NT2/D1 (cell line): ENCODE measurements at places on chromosomes 6 and 20.

DNA sequence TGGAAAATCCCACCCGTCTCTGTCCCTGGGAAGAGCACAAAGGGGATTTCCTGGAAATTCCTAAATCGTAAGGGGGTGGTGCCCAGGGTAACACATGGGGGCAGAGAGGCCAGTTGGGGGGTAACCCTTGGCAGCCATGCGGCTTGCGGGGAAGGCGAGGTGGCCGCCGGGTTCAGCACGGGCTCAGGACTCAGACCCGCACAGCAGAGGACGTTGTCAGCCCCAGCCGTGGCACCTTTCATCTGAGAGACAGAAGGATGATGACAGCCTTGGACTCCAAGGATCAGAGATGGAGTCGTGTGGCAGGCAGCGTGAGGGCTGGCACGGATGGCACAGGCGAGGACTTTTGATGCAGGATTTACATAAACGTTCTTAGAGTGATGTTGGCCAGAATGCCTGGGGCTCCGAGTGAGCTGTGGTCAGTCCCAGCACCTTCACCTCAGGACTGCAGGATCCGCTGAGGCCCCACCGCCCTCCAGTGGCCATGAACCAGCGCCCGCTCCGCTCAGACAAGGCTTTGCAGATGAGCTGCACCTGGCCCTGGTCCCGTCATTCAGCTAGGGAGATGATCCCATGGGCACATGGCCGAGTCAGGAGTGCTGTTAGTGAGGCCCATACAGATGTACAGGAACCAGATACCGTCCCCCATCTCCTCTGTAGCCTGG, 190.3 kb downstream of the TAF4 start:
- peak; percentile 13 for DNase-seq

GRCh38 chr6:43506171-43506570, 4.0 kb downstream of the LRRC73 start:
- DNase-seq, result no peak

DNA sequence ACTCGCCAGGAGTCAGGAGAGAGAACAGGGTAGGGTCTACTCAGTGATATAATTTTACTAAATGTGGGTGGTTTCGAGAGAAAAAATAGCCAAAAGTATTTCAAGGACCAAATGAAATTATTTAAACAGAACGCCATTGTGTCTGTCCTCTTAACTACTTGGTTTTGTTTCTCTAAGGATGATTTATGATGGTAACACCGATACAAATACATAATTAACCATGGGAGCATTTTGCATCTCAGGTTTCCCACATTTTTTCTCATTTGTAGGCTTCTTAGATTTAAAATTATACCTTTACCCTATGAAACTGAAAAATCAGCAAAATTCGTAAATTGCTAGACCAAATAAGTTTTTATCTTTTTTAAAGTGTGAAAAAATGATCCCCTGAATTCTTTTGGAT, 188.2 kb downstream of the ZFP64 start:
- no peak for DNase-seq

DNA sequence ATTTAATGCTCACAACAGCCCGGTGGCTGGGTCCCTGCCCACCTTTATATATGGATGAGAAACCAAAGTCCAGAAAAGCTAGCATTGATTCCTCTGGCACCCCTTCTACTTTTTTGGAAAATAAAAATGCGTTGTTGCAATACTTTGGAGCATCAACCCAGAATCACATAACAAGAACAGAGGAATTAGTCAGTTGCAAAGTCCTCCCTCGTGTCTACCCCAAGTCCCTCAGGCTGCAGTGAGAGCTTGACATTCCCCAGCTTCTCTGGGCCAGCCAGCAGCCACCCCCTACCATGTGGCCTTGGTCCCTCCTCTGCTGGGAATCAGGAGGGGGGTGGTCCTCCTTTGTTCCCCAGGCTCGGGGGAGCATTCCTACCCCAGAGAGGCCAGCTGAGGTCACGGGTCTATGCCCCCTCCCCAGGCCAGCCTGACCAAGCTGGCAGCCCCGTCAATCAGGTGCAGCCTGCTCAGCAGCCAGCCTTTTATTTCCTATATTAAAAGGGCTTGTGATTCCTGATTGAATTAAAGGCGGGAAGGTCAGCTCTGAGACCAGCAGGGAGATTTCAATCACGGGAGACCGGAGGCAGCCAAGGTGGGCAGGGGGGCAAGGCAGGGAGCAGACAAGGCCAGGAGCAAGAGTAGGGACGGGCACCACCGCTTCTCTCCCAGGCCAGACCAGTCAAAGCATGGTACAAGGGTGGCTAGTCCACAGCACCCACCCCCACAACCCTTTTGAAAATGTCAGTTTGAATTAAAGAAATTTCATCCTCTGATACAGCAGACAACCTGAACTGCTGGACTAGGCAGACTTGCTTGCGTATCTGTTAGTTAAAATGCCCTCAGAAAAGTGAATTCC, 158.9 kb downstream of the MRPL14 start:
- DNase-seq, result no peak

GRCh38 chr20:4038676-4039370, 23.5 kb upstream of the RNF24 start:
- DNase-seq, result no peak

- no peak for DNase-seq
Measured at GRCh38 chr6:128208078-128208477, 307.2 kb upstream of the THEMIS start.

DNA sequence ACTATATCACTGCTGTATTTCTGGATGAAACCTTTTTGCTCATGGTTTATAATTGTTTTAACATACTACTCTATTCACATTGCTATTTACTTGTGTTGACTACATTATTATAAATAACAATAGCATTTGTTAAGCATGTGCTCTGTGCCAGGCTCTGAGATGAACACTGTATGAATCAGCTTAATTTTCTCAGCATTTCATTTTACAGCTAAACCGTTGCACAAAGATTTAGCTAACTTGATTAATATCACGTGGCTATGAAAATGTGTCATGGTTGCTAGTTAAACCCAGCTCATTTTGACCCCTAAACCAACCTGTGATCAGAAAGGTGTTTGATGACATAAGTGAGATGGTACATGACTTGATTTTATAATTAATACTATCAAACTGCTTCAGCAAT, 77.5 kb downstream of the NCOA7 start:
- no peak for DNase-seq

GRCh38 chr20:1696521-1697209, 39.1 kb upstream of the SIRPG start:
- DNase-seq, result no peak

GRCh38 chr20:12383821-12384220, 466.1 kb downstream of the BTBD3 start:
- DNase-seq, result no peak

DNA sequence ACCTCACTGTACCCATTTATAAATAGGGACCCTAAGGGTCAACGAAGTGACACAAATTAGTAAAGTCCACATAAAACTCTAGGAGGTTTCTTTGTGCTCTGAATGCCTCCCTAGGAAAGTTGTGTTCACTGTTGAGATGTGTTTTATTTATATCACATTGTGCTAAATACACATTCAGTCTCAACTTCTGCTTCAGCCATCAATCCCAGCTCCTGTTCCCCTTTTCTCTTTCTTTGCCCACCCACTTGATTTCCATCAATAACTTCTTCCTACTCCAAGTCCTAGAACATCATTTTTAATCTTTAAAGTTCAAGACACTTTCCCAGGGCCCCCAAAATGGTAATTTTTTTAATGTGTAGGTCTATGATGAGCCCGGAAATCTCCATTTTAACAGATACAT, 208.3 kb upstream of the RAB32 start:
- no peak for DNase-seq

GRCh38 chr20:40890635-40891034, 138.0 kb upstream of the TOP1 start:
- DNase-seq, result no peak

DNA sequence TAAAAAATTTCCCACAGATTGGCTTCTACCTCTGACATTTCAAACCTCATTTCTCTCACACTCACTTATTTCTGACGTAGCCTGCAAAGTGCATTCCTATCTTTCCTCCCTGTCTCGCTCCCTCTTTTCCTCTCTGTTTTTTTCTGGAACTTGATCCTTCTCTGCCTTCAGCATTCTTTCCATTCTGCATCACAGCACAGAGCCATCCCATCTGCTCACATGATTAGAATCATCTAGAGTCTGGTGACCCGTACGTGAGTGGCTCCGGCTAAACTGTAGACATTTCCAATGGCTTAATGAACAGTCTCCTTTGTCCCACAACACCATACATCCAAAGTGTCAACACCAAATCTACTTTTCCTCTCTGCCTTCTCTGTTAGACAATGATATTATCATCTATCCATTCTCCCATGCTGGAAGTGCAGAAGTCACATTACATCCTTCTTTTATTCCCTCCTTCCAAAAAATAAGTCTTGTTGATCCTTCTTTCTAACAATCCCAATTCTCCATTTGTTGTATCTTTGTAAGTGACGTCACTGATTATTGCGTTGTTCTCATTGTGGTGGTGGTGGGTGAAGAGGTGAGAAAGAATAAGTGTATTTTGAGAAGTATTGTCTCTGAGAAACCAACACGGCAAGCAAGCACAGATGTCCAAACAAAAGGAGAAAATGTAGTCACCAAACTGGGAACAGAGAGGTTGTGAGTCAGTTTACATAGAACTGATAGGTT, 41.6 kb downstream of the OPRM1 start:
- DNase-seq, result no peak

- no peak for DNase-seq
Measured at GRCh38 chr6:32973144-32974015, 5.0 kb downstream of the BRD2 start.

DNA sequence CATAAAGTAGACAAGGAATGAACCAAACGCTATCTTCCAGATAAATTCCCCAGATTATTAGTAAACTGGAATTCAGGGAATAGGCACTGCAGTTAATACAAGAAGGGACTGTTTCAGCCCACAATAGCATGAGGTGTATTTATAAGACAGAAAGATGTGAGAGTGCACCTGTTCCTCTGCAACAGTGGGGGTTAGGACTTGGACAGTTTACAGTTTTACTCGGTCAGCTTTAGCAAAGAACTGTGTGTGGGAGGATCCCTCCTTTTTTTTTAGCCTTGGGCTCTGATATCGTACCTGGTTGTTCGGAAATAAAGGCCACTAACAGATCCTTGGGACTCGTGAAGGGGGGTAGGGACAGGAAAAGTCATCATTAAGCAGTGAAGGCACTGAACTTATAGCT, 2.0 kb upstream of the MYLIP start:
- DNase-seq, result no peak

DNA sequence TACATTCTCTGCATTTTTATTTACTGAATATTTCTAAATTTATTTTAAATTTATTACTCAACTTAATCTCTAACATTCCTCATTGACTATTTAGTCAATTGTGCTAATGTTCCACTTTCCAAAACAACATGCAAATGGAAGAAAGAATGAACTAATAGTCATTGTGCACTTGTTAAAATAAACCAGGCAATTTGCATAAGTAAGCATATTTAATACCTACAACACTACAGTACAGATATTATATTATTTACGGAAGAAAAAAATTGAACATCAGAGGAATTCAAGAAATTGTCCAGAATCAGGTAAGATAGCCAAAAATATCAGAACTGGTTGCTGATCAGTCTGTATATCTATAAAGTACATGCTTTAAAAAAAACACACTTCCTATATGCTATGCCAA, 320.5 kb downstream of the CENPW start:
- no peak for DNase-seq

DNA sequence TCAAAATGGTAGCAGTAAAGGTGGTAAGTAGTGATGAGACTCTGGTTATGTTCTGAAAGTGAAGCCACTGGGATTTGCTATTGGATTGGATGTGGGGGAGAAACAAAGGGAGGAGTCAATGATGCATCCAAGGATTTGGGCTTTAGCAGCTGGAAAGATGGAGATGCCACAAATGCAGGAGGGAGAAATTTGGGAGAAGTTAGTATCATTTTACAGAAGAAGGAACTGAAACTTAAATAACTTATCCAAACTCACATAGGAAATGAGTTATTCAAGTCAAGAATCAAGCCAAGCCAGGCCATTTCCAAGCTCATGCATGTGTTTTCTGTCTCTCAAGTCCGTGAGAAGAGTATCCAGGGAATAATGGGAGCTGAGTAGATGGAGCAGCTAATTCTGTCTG, 155.1 kb upstream of the TNFAIP3 start:
- no peak for DNase-seq

- DNase-seq, result no peak
Measured at GRCh38 chr6:122783401-122783800, 3.9 kb downstream of the FABP7 start.

GRCh38 chr6:99833034-99833433, 161.0 kb downstream of the MCHR2 start:
- no peak for DNase-seq

DNA sequence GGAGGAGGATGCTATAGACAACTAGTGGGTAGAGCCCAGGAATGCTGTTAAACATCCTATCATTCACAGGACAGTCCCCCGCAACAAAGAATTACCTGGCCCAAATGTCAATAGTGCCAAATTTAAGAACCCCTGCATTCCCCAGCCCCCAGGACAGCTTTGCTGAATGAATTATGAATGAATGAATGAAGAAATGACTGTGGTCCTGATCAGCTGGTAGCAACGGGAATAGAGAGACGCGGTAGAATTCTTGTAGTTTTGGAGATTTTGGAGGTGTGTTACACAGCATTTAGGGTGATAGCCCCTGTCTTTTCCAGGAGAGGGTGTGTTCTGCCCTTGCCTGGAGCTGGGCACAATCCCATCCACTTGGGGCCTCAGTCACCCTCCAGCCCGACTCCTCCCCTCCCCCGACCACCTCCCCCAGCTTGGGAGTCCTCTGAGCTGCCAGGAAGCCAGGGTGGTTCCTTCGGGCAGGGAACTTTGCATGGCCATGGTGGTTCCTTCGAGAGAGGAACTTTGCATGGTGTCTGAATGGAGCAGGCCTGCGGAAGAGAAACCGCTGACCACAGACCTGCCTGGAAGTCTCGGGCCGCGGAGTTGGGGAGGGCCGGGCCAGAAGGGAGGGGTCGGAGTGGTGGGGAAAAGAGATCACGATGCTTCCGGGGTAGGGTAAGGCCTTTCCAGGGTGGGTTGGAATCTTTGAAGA, 1.0 kb upstream of the HCK start:
- DNase-seq, result no peak

- DNase-seq, result no peak
Measured at GRCh38 chr6:82711971-82712370, 348.4 kb downstream of the TPBG start.

- DNase-seq, result no peak
Measured at GRCh38 chr6:2752477-2753109, 1.9 kb upstream of the MYLK4 start.

- DNase-seq, result no peak
Measured at GRCh38 chr20:10280018-10280908, 61.6 kb downstream of the SNAP25 start.

GRCh38 chr20:50861012-50861411, 66.2 kb downstream of the BCAS4 start:
- DNase-seq, result no peak
